WTC11 (cell line): ENCODE measurements at places on chromosomes 6 and 20.

DNA sequence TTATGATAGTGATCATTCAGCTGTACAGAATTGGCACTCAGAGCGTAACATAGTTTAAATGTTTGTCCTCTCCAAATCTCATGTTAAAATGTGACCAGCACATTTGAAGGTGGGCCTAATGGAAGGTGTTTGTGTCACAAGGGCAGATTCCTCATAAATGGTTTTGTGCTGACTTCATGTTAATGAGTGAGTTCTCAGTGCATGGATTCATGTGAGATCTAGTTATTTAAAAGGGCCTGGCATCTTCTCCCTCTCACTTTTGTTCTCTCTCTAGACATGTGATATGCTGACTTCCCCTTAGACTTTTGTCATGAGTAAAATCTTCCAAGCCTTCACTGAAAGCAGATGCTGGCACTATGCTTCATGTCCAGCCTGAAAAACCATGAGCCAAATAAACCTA, 452.4 kb upstream of the PTCHD4 start:
- no peak for DNase-seq

DNA sequence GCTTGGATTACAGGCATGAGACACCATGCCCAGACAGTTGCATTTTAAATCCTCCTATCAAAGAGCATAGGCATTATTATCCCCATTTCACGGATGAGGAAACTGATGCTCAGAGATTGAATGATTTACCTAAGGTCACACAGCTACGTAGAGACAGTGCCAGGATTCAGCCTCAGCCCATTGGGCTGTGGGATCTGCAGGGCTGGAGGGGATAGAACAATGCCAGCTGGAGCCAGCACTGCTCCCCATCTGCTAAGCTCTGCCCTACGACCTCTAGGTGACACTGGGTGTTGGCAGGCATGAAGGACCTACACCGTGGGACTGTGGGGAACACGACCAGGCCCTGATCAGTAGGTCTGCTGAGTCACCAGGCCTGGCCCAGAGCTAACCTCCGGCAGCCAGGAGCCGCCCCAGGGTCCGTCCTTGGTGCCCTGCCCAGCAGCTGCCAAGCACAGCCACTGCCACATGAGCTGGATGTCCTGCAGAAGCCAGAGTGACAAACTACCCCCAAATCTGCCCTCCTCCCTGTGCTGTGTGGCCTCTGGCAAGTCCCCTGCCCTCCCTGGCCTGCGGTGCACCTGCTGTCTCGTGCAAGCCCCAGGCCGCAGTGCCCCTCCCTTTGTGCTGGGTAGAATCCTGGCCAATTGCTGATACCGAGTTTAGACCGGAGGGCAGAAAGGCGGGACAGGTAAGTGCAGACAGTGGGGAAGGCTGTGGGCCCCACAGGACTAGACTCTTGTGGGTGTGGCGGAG, 47.6 kb upstream of the PTGIS start:
- no peak for DNase-seq

DNA sequence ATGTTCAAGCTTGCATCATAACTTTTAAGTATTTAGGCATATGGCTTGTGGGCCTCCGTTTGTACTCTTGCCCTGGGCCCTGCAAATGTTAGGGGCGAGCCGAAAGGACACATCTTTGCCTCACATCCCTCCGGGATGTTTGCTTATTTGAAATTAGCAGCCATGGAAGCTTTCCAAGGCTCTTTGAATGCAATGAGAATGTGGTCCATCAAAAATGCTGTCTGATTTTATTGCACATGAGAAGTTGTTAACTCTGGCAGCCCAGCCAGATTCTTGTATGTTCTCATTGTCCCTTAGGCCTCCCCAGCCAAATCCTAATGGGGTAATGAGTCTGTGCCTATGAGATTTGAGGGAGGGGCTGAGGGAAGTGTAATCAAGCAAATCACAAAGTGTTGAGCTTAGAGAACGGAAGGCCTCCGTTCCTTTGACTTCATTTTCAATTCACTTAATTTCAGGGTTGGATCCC, 261.2 kb upstream of the MARCKS start:
- DNase-seq = no peak

DNA sequence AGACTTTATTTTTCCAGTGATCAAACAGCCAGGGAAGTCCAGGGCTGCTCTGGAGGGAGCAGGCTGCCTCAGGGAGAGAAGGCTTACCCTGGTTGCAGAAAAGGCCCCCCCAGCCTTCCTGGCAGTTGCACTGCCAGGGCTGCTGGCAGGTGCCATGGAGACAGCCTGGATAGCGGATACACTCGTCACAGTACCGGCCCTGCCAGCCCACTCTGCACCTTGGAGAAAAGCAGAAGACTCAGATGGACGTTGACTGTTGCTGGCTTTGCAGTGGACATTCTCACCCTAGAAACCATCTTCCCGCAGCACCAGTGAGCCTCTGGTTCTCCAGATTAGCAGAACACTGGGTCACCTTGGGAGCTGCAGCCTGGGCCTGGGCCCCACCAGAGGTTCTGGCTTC, 5.4 kb downstream of the DLL1 start:
- no peak for DNase-seq

GRCh38 chr6:74482180-74482579, 723.7 kb downstream of the COL12A1 start:
- no peak for DNase-seq

GRCh38 chr20:2814587-2815051, at the start of gene C20orf141:
TSS of gene C20orf141 (plus strand) at chr20:2814987. CDS start at chr20:2815185, 198 bp downstream.
- DNase-seq = no peak

- DNase-seq = no peak
Measured at GRCh38 chr20:42313704-42314103, 695.5 kb upstream of the CHD6 start.

GRCh38 chr20:39109933-39110818, 148.0 kb downstream of the DHX35 start:
- DNase-seq = peak; percentile 51

- DNase-seq = no peak
Measured at GRCh38 chr6:140567466-140567865, 1193.0 kb upstream of the CITED2 start.

- DNase-seq = no peak
Measured at GRCh38 chr20:5991623-5992441, 41.4 kb downstream of the MCM8 start.

GRCh38 chr6:16227048-16227562, 11.3 kb upstream of the GMPR start:
- DNase-seq = no peak

- peak; percentile 84 for DNase-seq
Measured at GRCh38 chr20:22684072-22684762, 99.8 kb upstream of the FOXA2 start.

GRCh38 chr20:13147971-13148370, 73.1 kb upstream of the ISM1 start:
- no peak for DNase-seq

DNA sequence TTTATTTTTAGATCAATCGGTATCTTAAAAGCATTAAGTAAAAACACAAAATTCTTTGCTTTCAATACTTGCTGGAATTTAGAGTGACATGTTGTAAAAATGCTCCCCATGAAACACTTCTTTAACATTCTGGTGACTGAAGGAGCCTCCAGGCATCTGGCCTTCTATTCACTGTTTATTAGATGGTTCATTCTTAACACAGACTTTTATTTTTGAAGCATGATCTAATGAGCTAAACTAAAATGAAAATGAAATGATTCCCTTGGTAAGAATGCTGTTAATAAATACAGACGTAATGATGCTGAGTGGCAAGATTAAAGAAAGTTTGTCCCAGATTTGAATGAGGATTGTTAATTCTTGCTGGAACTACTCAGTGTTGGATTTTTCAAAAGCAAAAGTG, 698.4 kb downstream of the TENT5A start:
- DNase-seq = no peak

DNA sequence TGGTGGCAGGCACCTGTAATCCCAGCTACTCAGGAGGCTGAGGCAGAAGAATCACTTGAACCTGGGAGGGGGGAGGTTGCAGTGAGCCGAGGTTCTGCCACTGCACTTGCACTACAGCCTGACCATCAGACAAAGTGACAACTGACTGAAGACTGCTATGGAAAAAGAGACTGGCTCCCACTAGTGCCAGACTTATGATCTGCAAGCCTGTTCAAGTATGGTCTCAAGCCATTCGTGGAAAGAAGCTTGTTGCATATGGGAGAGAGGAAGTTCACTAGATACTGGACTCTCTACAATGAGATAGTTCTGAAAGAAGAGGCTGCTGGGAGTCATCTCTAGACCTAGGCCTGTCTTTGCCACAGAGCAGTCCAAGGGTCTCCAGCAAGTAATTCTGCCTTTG, 26.7 kb downstream of the MDN1 start:
- DNase-seq = no peak

GRCh38 chr6:79947191-79948186, at the start of gene ELOVL4:
TSS of gene ELOVL4 (minus strand) at chr6:79947553. CDS start at chr6:79947279, 274 bp downstream.
- DNase-seq = peak; percentile 91

DNA sequence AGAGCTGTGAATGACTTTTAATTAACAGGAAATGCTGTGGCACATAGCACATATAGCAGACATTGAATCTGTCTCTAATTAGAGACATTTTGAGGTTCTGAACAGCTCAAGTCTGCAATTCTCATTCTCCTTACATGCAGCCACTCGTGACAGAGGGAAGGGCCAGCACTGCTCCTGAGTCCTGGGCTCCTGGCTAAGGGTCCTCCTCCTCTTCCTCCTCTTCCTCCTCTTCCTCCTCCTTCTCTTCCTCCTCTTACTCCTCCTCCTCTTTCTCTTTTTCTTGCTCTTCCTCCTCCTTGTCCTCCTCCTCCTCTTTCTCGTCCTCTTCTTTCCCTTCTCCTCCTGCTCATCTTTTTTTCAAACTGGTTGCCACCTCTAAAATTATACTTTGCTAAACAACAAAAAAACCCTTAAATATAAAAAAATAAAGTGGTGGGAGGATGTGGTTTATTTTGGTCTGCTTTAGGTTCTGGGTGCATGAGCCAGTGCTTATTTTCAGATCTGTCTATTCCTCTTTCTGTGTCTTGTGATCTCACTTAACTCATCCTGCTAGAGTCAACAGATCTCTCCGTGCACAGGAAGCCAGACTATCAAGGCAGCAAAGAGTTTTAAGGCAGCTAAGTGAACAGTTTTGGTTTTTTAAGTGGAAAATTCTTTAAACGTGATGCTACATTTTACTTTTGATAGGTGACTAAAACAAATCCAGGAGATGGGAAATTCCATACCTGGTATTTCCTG, 159.3 kb downstream of the CD83 start:
- no peak for DNase-seq

GRCh38 chr6:2450546-2450945, 205.1 kb upstream of the GMDS start:
- no peak for DNase-seq

DNA sequence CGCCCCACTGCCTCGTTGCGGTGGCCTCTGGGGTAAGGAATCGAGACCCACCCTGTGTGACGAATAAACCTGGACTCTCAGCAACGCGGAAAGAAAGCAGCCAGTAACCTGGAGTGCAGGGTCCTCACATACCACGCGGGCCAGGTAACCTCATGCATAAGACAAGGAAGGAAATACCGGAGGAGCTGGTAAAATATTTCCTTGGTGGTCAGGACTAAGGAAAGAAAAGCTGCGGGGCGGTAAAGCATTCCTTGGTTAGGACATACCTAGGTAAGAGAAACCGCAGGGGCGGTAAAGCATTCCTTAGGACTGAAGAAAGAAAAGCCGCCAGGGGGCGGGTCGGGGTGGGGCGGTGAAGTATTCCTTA, 80.7 kb downstream of the SYTL3 start:
- DNase-seq = peak; percentile 71

GRCh38 chr6:82251942-82252341, 4.4 kb upstream of the IBTK start:
- no peak for DNase-seq

GRCh38 chr6:11085758-11086435, 7.7 kb upstream of the SMIM13 start:
- DNase-seq = no peak

GRCh38 chr6:17730078-17730704, 23.5 kb upstream of the NUP153 start:
- DNase-seq = no peak

- no peak for DNase-seq
Measured at GRCh38 chr6:139510040-139510790, 135.8 kb upstream of the CITED2 start.

DNA sequence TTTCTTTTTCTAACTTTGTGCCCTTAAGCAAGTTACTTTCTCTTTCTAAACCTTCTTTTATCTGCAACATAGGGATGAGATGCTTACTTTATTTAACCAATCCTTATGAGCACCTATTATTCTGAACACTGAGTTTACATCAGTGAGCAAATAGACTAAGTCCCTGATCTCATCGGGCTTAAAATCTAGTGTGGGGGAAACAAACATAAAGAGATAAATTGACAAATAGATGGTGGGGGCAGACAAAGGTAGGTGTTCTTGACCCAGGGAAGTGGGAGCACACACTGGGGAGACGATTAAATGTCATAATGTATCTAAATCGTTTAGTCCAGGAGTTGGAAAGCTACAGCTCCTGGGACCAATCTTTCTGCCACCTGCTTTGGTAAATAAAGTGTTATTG, 129.6 kb downstream of the TFAP2C start:
- DNase-seq = no peak

- DNase-seq = no peak
Measured at GRCh38 chr6:73898599-73898998, 202.6 kb downstream of the CD109 start.

- DNase-seq = no peak
Measured at GRCh38 chr6:159908979-159909378, 18.2 kb downstream of the MAS1 start.

- peak; percentile 59 for DNase-seq
Measured at GRCh38 chr6:118650582-118651281, 659 bp downstream of the CEP85L start.

- DNase-seq = no peak
Measured at GRCh38 chr6:1757131-1757530, 147.4 kb downstream of the FOXC1 start.

DNA sequence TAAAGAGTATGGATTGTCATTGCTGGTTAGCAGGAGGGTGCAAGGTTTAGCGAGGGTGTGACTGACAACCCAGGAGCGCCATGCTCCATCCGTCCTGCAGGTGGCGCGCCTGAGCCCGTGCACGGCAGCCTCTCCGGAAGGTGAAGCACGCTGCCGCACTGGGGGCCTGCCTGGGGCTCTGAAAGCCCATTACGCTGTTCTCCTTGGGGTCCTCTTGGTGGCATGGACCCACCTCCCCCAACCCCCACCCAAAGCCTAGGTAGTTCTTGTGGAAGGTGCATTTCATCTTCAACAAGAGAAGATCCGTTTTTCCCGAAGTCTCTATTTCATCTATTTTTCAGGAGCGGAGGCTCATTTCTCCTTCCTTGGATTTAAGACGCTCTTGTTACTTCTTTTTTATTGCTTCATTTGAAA, 197.4 kb upstream of the KCNG1 start:
- DNase-seq = peak; percentile 81

DNA sequence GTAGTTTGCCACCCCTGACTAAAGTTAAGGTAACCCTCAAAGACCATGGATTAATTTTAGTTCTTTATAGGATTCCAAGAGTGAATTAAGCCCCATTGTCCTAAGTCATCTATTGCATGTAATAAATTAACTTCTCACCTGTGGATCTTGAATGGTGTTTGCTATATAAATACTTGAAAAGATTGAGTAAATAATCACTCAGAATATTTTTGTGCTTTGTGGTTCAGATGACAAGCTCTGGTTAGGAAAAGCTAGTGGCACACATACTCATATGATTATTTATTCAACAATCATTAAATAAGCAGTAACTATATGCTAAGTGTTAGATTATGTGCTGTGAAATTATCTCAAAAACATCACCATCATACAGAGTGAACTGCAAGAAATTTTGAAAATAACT, 203.2 kb downstream of the OGFRL1 start:
- no peak for DNase-seq
